Occipital lobe (tissue), 3 donors: ENCODE measurements at places on chromosomes 5 and 9. TPM values are rescaled to one million over a fixed set of nuclear protein-coding genes. Genes with fewer than 3 reads are reported as not detected.

DNA sequence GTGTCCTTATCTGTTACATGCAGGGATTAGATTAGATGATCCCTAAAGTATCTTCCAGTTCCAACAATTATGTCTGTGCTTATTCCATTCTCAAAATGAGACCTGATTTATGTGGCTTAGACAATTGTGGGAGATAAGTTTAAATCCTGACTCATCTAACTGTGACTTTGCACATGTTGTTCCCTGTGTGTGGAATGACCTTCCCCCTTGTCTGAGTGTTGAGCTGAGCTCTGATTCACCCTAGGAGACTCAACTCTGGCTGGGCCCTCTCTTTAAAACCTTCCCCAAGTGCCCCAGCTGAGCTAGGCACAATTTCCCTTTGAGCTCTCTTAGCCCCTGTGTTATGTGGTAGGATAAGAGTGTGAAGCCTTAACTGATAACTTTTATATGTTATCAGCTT, 118.9 kb upstream of the ELL2 start:
- no peak for DNase-seq

The RPL35 gene
- 686 TPM for total RNA-seq

The C5orf15 gene
- 56.3 TPM for total RNA-seq

DNA sequence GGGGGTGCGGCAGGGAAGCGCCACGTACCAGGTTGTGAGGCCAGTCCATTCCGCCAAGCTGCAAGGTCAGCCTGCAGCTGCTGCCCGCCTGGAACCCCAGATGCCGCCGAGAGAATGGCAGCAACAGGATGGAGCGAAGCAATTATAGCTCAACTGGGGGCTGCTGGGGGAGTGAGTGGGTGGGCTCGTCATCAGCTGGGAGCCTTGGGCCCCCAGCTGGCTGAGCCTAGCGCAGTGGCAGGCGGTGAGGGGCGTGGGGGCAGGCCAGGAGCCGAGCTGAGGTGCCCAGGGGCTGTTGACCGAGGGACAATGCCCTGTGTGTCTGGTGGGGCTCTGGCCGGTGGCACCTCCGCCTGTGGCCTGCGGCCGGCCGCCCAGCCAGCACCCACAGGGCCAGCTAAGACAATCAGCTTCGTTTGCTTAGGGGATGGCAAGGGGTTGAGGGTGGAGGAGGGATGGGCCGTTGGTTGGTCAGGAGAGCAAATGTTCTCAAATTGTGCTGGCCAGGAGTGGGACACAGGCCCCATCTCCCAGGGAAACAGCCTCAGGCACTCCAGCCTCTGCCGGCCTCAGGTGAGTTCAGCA, at the start of gene IL17B:
Gene IL17B (minus strand): TSS at position 116 of the 585 bp plus-strand sequence. CDS start 67 bp downstream, at position 49.
- no peak for DNase-seq

GRCh38 chr5:83488821-83489220, 17.3 kb downstream of the VCAN start:
- no peak for DNase-seq

DNA sequence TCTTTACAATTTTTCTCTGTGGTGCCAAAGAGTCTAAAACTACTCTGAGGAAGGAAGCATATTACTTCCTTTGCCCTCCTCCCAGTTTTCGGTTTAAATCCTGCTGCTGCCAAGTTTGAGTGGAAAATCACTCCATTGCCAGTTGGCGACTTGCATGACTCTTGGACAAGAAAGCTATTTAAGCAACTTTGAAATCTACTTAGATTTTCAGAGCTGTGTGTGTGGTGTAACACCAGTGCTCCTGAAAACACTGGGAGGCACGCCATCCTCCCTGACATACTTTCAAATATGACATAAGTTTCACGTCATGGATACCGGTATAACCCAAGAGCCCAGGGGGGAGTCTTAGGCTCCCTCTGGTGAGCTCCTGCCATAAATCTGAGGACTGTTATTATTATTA, 83.5 kb upstream of the RIOK2 start:
- DNase-seq: no peak

- DNase-seq: no peak
Observed at GRCh38 chr5:93018461-93018860, 562.6 kb downstream of the NR2F1-AS1 start.

GRCh38 chr9:129476821-129477611, 143.9 kb downstream of the C9orf50 start:
- no peak for DNase-seq

The SOX30 gene
- total RNA-seq: not detected
